ENCODE measurements at places on chromosomes 1 and 21. TPM values are rescaled to one million over a fixed set of nuclear protein-coding genes. Genes with fewer than 3 reads are reported as not detected.

DNA sequence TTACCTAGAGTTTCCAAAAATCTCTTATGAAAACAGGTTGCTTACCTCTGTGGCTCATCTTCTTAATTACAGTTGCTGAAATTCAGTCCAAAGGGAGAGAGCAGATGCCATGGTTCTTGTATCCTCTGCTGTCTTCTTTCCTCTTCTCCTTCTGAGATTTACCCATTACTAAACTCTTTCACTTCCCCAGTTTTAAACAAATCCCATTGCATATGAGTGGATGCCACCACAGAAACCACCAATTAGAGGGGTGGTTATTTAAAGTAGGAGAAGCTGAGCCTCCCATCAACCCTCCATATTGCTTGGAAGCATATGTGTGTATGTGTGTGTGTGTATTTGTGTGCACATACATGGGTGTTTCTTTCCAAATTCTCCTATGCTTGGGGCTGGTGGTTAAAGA lies 128.5 kb upstream of the KCNK1 start:
- DNase-seq: no peak

DNA sequence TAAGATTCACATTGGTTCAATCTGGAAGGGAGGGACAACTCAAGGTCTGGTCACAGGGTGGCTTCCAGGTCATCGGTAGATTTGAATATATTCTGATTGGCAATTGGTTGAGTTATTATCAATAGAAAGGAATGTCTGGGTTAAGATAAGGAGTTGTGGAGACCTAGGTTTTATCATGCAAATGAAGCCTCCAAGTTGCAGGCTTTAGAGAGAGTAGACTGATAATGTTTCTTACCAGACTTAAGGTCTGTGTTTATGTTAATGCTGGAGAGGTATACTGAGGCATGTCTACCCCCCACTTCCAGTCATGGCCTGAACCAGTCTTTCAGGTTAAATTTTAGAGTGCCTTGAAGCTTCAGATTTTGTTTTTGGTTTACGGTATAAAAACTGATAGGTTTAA lies 29.7 kb downstream of the USP25 start:
- no peak for DNase-seq

- DNase-seq: no peak
Measured at GRCh38 chr1:110750562-110750961, 75.8 kb upstream of the KCNA3 start.

The ADAMTS5 gene
- not detected for total RNA-seq

The CFHR2 gene
- 0.37 TPM for total RNA-seq

The CD53 gene
- 185 TPM for total RNA-seq

Data from activated CD4-positive, alpha-beta T cell treated with anti-CD3 and anti-CD28 coated beads, Interleukin-2, amount 10 ng/mL, durations not matched to agents 24 days and 14 days (primary cell).